ENCODE measurements at places on chromosomes 7 and 10. TPM values are rescaled to one million over a fixed set of nuclear protein-coding genes. Genes with fewer than 3 reads are reported as not detected.

Gene MLXIPL
- total RNA-seq, result 117 TPM

- DNase-seq, result no peak
Measured at GRCh38 chr7:34260279-34260678, 354.9 kb downstream of the BMPER start.

Gene LAMB1
- total RNA-seq, result 89.4 TPM

Gene CEP41
- total RNA-seq, result 15.7 TPM

Gene HDAC9
- total RNA-seq, result 13.5 TPM

GRCh38 chr10:75166623-75166972, 44.0 kb upstream of the VDAC2 start:
- DNase-seq, result no peak

DNA sequence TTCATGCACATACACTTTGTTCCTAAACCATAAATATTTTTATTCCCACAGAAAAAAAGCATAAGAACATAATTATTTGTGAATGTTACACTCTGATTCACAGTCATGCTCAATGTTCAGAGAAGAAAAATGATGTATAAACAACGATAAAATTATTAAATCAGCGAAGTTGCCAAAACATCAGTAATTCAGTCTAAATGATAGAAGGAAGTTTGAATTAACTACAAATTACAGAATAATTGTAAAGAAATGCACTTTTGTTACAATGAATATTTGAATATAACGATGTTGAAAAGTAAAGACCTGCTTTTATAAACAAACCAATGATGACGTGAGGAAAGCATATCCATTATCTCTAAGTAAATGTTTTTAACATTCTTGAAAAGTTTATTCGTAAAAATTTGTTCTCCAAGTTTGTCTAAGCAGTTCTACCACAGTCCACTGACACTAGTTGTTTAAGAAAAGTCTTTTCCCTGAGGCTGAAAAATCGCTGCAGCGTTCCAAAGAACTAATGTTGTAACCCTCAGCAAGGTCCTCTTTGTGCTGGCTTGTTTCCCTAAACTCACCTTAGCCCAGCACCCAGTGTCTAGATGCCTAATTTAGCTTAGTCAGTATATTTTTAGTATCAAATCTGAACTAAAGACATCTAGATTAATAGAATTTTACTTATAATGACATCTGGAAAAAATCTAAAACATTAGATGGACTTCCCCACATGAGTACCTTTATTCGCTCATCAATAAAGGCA, 30.4 kb downstream of the TSPAN12 start:
- DNase-seq, result no peak

Gene VWC2
- 0.23 TPM for total RNA-seq

Gene NDUFA5
- 95.2 TPM for total RNA-seq

DNA sequence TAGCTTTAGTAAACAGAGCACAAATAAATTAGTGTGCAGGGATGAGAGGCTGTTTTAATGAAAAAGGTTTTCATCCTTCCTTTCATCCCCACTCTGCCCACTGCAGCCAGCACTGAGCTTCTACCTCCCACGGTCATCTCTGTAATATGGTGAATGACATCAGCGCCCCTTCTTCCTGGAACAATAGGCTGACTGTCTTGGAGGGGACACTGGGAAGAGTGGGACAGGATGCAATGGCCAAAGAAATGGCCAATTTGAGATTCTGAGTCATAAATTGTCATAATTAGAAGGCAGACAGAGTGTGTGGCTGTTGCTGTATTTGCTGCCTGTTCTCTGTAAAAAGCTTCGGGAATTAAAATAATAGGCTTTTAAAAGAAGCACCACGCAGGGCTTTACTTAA, 126.7 kb upstream of the CALN1 start:
- no peak for DNase-seq

DNA sequence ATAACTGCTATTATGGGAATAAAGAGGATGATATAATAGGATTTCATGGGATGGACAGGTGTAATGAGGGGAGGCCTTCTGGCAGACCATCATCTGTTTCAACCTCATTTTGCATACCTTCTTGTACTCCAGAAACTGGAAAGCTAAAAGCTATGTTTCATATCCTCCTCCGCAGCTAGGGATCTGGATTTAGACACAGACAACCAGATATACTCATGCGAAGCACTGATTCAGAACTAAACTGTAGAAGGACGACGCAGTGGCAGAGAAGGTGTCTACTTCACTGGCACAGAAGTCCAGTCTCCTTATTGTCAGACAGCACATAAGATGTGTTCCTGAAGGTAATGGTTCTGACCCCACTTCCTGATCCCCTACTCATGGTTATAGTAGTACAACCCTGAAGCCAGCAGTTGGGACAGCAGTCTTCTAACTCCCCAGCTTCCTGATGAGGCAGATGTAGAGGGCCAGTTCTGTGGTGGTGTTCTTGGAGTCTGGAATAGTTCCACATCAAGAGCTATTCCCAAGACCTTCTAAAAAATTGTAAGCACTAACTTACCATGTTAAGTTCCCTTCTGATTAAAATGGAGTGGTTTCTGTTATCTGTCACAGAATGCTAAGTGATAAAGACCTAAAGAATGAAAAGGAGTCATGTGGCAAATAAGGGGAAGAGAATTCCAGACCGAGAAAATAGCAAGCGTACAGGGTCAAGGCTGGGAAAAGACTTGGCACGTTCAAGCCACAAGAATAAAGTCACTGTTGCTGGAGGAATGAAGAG, 550.3 kb downstream of the GRM8 start:
- DNase-seq, result no peak

Gene KEL
- total RNA-seq, result 0.17 TPM

DNA sequence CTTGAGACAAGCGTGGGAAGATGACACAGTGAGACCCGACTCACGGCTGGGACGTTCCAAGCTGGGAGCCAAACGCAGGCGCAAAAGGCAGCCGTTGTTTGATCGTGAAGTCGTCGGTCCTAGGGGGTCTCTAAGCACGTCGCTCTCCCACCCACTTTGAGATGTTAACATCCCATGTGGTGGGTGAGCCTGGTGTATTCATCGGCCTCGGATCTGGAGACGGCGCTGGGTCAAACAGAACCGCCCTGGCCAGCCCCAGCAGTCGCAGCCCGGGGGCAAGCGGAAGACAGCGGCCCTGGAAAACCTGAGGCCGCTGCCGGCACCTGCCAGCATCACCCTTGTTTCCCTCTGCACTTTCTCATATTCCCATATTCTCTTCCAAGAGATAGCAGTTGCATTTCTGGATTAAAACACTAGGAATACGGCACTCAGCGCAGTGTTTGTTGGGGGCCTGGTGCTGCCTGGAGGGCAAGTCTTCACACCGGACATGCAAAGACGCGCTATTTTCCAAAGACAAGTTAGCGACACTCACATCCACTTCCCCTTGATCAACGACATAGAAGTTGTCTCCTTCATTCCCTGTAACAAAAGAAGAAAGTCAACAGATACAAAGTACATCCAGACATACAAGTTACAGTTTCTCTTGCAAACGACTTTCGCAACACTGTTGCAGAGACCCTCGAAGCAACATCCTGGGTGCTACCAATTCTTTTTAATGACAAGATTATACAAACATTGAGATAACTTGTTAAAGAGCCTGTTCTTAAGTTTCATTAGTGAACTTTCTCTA, 86.2 kb upstream of the PDGFA start:
- DNase-seq, result no peak

Gene DYDC1
- not detected for total RNA-seq

DNA sequence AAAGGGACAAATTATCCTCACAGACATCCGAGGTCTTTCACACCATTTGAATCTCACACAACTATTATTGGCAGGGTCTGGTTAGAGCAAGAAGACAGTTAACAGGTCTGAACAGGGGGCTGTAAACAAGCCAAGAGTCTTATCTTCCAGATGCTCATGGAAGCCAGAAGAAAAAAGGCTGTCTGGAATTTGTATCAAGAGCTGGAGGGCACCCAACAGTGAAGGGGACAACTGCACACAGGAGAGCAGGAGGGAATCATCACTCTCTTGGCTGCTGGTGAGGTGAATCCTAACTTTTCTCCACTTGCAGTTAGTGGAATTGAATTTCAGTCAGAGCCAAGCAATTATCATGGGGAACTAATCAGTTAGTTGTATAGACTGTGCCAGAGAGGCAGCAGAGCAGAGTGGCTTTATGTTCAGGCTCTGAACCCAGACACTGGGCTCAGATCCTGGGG, 880.2 kb upstream of the AUTS2 start:
- DNase-seq, result no peak

Gene AGAP5
- total RNA-seq, result 8.2 TPM

DNA sequence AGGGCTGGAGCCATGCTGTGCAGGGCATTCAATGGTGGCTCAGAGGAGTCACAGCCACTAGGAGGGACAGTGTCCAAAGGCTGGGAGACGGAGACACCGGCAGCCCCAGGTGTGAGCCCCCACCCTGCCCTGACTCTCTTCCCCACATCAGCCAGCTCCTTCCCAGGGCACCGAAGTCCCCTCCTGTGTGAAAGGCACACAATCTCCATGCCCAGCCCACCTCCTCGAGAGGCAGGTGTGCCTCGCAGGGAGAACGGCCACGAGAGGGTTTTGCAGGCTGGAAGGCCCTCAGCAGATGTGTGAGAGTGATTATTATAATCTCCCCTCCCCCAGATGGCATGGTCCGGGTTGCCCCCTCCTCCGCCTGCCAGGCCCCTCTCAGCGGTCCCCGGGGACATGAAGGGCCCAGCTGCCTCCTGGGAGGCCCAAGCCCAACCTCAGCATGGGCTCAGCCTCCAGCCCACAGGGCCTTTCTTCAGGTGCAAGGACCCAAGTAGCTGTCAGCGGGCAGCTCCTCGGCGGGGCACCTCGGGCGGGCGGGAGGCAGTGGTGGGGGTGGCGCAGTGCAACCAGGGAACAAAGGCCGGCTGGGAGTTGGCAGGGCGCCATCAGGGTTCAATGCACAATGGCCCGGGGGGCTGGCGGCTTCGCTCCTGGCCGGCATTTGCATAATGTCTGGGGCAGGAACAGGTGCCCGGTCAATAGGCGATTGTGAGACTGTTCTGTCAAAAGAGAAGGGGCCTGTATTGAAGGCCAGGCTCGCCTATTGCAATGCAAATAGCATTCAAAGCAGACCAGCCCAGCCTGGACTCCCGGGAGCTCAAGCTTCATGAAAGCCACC, 155.3 kb upstream of the ZMIZ1 start:
- DNase-seq, result peak; percentile 77

GRCh38 chr10:10235003-10235402, 782.7 kb upstream of the CELF2 start:
- DNase-seq, result no peak

- no peak for DNase-seq
Measured at GRCh38 chr7:95922191-95922590, 149.8 kb downstream of the DYNC1I1 start.

- DNase-seq, result no peak
Measured at GRCh38 chr7:91379236-91379635, 115.0 kb downstream of the FZD1 start.

Gene GRB10
- total RNA-seq, result 106 TPM

Gene GRM3
- 0.09 TPM for total RNA-seq

DNA sequence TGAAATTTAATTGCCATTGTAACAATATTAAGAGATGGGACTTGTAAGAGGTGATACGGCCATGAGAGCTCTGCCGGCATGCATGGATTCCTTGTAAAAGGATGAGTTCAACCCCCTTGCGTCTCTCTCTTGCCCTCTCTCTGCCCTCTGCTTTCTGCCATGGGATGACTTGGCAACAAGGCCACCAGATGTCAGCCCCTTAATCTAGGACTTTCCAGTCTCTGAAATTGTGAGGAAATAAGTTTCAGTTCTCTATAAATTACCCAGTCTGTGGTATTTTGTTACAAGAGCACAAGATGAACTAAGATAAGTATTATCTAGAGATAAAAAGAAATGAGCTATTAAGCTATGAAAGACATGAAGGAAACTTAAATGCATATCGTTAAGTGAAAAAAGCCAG, 145.7 kb upstream of the AHR start:
- DNase-seq, result no peak

DNA sequence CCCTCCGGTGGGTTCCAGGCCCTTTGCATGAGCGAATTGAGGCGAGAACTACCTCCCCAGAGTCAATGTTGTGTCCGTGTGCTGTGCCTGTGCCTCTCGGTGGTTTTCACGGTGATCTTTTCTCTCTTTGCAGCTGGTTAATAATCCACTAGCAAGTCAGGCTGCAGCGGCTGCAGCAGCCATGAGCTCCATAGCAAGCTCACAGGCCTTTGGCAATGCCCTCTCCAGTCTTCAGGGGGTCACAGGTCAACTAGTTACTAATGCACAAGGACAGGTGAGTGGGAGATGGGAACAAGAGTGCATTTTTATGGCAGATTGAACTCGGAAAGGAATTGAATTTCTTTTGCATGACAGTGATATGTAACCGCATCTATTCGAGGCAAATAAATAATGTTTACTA, 159.7 kb upstream of the YAE1 start:
- DNase-seq, result peak; percentile 20

DNA sequence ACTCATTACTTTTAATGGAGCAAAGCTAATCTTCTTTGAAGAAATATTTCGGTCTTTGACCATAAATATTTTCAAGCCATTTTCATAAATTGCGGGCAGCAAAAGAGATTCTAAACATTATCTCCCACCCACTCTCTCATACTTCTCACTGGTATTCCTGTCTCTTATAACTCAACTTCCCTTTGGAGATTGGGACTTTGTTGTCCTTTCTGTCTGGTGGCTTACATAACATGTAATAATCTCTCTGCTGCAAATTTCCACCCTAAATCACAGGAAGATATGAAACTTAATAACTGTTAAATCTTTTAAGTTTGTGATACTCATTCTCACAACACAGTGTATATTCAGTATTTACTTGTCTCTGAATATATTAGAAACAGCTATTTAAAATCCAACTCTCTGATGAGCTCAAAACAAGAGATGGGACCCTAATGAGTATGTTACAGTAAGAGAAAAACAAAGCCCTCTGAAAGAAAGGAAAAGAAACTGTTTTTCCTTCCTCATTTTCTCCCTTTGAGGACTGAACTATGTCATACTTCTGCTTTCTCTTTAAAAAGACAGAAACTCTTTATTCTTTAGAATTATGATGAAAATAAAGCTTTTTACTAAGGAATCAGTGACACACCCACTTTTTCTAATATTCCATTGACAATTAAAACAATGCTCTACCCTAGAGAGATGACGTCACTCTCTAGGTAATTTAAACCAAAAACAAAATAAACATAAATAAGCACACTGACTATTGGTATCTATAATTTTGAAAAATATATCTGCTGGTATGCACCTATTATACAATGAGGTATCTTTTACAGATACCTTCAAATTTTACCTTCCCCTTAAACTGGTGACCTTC, 14.7 kb downstream of the CALCR start:
- no peak for DNase-seq
